ENCODE measurements at places on chromosomes 12 and 14.
A peak's percentile ranks its signal among the peaks of the same experiment; 100 is the strongest.

DNA sequence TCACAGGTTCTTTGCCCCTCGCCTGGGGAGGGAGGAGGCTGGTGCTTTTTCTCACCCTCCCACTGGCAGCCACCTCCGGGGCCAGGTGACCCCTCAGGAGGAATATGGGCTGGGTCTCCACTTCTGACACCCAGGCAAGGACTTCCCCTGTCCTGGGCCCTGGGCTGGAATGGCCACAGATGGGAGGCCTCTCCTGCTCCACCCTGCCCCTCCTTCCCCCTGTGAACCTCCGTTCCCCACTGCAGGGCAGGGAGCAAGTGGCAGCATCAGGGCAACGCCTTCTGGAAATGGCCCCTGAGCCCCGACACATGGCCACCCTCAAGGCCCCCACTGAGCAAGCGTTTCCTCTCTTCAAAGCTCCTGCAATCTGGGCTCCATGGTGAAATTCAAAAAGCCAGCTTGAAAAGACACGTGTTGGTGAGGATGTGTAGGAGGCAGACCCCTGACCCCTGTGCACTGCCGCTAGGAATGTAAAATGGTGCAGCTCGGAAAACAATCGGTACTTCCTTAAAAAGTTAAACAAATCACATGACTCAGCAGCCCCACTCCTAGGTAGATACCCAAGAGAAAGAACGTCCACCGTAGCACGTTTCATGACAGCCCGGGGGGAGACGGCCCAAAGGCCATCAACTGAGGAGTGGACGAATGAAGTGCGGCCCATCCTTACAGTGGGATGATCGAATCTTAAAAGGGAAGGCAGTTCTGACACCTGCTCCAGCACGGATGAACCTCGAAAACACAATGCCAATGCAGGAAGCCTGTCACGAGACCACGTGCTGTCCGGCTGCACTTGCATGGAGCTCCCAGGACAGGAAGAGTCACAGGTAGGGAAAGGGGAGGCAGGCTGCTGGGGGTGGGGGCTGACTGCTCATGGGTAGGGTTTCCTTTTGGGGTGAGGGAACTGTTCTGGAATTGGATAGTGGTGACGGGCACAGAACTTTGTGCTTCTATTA lies 11.5 kb downstream of the XRCC3 start:
- no peak for DNase-seq

GRCh38 chr14:21860172-21860571 lies 186.6 kb upstream of the OR4E1 start:
- DNase-seq: no peak

GRCh38 chr14:89767861-89768268 lies 186.7 kb downstream of the EFCAB11 start:
- peak; percentile 83 for DNase-seq

- DNase-seq: peak; percentile 30
These were observed 232.1 kb downstream of the CACNA1C start for GRCh38 chr12:2284857-2285256.

DNA sequence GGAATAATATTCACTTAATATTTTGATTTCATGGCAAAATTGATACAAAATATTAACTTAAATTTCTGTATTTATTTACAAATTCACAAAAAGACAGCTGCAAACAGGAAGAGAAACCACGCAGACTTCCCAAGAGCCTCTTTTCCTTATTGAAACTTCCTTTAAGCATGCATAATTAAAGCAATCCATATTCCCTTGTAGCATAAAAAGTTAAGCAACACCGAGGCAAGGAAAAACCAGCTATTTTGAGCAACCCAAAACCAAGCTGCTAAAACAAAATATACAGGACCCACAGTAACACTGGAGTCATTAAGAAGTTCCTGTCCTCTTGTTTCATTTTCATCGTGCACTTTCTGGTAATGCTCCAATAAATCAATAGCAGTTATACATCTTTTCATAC lies 58.0 kb downstream of the EEA1 start:
- no peak for DNase-seq

- DNase-seq: peak; percentile 81
These were observed 31.2 kb downstream of the SUPT16H start for GRCh38 chr14:21352587-21352986.

- DNase-seq: no peak
These were observed 174.6 kb upstream of the DDHD1 start for GRCh38 chr14:53327716-53328115.

- DNase-seq: no peak
These were observed 158.2 kb upstream of the C14orf180 start for GRCh38 chr14:104421401-104421821.

GRCh38 chr12:14185427-14186192 lies 179.9 kb upstream of the ATF7IP start:
- DNase-seq: peak; percentile 69

DNA sequence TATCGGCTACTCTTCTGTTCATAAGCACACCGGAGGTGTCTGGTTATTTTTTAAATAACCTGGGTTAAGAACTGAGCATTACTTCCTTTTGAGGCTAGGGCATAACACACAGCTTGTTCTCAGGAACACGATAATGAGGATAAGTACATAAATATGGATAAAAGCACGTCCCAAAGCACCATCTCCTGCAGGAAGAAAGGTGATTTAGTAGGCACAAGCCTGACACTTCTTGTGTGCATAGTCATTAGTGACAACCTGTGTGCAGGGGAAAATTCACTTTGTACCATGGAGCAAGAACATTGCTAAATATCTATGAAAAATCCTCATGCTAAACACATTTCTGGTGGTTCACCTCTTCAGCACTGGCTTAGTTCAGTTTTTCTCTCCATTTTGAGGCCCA lies 166.5 kb downstream of the SNAPC1 start:
- no peak for DNase-seq

GRCh38 chr12:123659996-123660727 lies 10.8 kb upstream of the TCTN2 start:
- DNase-seq: no peak

GRCh38 chr12:63802012-63802608 lies 22.4 kb downstream of the RXYLT1 start:
- DNase-seq: peak; percentile 34

DNA sequence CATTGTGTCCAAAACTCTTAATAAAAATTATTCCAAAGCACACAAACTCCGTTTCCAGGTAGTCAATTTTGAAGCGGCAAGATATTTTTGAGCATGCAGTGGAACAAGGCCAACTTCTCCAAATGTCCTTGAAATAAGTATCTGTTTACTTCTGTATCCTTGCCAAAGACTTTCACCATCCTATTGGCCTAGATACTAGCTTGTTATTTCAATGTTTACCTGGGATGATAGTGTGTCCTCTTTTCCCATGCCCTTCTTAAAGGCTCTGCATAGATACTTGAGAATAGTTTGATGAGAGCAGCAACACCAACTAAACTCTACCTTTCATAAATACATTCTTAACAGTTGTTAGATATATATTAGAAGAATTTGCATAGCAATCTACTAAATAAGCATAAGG lies 160.9 kb downstream of the KCNC2 start:
- no peak for DNase-seq

- no peak for DNase-seq
These were observed 396.4 kb upstream of the USP15 start for GRCh38 chr12:61863811-61864210.

- no peak for DNase-seq
These were observed 468.9 kb downstream of the RGS6 start for GRCh38 chr14:72401101-72401625.

- DNase-seq: peak; percentile 63
These were observed 94.3 kb downstream of the RFLNA start for GRCh38 chr12:124389138-124389724.

DNA sequence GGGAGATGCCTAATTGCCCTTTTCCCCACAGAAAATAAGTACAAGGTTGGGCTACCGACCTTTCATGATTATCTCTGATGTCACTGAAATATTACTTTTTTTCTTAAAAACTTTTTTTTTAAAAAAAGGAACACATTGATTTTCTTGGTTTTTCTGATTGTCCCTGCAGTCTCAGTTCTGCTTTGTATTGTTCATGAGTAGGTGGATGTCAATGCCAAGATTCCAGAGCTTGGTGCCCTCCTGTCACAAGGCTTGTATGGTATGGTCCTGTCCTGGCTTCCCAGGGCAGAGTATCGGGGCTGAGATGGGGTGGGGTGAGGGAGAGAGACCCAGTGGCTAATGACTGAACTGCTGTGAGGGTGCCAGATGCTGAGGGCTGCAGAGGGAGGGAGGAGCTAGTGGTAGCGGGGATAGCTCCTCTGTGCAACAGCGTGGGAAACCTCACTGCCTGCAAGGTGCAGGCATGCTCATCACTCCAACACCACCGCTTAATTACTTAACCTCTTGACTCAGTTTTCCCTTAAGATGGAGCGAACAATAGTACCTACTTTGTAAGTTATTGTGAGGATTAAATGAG lies 4.4 kb upstream of the CTDSP2 start:
- DNase-seq: peak; percentile 39

DNA sequence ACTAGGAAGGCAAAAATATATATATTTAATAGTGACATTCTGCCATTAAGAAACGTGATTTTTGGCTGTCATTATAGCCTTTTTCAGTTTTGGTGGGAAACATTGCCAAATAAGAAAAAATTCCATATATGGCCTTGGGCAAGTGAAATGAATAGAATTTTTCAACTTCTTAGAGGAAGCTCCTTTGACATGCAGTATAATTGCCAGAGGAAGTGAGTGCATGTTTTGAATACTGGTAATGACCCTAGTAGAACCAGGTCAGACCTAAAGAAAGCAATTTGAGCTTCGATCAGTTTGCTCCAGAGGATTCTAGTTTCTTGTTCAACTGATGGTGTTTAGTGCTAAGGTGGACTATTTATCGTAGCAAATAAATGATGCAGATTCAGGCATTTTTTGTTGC lies 26.2 kb upstream of the TRIM9 start:
- no peak for DNase-seq

DNA sequence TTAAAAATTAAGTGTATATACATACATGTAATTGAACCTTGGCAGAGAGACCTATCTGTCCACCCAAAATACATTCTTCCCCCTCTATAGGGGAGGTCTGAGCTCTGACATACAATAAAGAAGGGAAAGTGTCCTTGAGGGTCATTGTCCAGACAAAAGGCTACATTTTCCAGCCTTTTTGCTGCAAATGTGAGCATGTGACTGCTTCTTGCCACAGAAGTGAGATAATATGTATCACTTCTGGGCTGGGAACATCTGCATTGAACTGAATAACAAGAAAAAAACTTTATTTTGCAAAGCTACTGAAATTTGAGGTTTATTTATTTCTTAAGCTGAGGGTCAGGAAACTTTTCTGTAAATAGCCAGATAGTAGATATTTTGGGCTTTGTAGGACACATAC lies 131.3 kb downstream of the TBC1D30 start:
- DNase-seq: no peak

- DNase-seq: no peak
These were observed 29.7 kb downstream of the CLMN start for GRCh38 chr14:95290021-95290420.

DNA sequence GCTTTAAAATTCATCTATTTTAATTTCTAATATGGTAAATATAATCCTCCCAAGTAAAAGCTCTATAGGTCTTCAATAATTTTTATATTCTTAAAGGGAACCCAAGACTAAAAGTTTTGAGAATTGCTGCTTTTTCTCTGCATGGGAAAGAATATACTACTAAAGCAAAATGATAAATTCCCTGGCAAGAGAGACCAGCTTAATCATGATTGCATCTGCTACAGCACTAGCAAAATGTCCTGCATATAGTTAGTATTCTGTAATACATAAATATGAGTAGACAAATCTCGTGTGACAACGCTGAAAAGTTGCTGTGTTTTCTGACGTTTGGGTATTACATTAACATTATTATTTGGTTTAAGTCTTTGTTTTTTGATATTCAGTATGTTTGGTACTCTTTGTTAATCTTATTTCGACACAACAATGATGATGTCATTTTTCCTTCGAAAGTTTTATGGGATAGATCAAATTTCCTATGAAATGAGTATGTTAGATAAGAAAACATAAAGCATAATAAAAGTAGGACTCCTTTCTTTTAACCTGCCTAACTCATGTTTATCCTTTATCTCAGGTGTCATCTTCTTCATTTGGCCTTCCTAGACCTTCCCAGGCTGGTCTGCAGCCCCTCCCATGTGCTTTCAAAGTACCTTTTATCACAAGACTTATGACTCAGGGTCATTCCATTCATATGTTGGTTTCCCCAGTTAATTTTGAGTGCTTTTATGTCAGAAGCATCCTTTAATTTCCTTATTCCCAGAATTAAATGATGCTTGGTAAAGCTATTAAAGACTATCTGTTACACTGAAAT lies 321.9 kb downstream of the RAD51B start:
- no peak for DNase-seq

DNA sequence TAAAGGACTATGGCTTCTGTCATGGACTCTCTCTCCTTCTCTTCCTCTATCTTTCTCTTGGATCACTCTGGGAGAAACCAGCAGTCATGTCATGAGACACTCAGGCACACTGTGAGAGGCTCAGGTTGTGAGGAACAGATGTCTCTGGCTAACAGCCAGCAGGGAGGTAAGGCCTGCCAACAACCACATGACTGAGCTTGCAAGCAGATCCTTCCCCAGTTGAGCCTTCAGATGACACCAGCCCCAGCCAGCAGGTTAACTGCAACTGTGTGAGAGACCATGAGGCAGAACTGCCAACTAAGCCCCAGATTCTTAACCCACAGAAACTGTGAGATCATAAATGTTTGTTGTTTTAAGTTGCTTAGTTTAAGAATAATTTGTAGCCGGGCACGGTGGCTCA lies 90.6 kb downstream of the VCPKMT start:
- DNase-seq: no peak

DNA sequence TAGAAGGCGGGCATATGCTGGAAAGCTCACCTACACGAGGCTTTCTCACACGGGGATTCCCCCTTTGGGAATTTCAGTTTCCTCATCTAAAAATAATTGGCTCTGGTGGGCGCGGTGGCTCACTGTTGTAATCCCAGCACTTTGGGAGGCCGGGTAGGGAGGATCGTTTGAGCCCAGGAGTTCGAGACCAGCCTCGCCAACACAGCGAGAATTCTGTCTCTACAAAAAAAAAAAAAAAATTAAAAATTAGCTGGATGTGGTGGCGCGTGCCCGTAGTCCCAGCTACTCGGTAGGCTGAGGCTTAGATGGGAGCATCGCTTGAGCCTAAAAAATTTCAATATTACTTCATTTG lies 400 bp upstream of the NDUFA12 start:
- no peak for DNase-seq

GRCh38 chr14:80124794-80125193 lies 86.5 kb downstream of the DIO2 start:
- no peak for DNase-seq

- peak; percentile 15 for DNase-seq
These were observed 55.6 kb upstream of the GTF2A1 start for GRCh38 chr14:81276073-81277069.

- DNase-seq: no peak
These were observed 265.0 kb upstream of the FKBP4 start for GRCh38 chr12:2529807-2530206.
